RCC 7860 (cell line): ENCODE measurements at places on chromosomes 1 and 21.

- DNase-seq: no peak
Observed at GRCh38 chr1:151371370-151372057, 991 bp downstream of the SELENBP1 start.

- DNase-seq: no peak
Observed at GRCh38 chr1:221241592-221241991, 362.3 kb downstream of the HLX start.

DNA sequence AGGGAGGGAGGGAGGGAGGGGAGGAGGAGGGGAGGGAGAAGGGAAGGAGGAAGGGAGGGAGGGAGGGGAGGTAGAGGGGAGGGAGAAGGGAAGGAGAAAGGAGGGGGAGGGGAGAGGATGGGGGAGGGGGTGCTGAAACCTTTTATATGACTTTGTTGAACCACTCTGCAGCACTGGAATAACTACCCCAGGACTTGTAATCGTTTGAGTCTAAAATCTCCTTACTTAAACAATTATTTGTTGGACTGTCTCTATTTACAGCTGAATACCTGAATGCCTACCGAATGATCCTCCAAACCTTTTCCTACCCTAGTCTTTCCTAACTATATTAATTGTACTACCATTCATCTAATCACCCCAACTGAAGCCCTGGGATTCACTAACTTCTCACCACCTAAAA, 181.8 kb downstream of the TPR start:
- DNase-seq: no peak

- DNase-seq: no peak
Observed at GRCh38 chr1:155313261-155313660, 4.6 kb downstream of the FDPS start.

DNA sequence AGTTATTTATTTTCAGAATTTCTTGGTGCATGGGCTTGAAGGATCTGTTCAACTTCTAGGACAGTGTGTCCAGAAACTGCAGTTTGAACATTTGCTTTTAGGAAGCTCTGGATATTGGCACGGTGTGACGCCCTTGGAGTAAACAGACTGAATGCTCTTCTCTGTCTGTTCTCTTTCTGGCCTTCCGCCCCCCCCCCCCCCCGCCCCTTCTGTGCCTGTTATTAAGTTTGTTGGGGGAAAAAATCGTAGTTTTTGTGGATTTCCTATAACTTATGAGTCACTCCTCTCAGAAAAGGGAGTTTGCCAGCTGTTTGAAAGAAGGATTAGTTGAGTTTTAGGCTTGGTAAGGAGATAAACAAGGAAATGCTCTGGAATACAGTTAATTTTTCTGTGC, 1.2 kb downstream of the KCTD3 start:
- DNase-seq: no peak

DNA sequence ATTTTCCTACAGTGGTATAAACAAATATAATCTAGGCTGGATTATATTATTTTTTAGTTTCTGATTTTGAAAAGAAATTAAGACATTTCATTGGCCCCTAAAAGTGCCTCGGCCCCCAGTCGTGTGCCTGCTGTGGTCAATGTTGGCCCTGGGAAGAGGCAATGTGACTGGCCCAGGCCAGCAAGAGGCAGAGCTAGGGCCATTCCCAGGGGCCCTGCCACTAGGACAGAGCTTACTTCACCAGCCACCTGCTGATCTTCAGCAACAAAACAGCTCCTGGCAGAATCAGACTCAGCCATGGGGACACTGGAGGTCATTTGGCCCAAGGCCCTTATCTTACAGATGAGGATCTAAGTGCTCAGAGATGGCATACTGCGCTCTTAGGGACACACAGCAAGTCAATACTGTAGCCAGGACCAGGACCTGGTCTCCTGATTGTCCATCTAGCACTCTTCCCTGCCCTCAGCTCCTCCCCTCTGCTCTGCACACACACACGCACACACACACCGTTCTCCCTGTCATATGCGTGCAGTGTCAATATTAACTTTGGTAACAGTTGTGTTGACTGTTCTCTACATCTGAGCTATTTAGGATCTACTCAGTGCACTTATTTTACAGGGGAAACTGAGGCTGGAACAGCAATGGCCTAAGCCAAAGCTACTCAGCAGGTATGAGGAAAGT, 16.6 kb upstream of the KLHDC7A start:
- no peak for DNase-seq

- DNase-seq: no peak
Observed at GRCh38 chr1:87539147-87539546, 210.5 kb downstream of the LMO4 start.

DNA sequence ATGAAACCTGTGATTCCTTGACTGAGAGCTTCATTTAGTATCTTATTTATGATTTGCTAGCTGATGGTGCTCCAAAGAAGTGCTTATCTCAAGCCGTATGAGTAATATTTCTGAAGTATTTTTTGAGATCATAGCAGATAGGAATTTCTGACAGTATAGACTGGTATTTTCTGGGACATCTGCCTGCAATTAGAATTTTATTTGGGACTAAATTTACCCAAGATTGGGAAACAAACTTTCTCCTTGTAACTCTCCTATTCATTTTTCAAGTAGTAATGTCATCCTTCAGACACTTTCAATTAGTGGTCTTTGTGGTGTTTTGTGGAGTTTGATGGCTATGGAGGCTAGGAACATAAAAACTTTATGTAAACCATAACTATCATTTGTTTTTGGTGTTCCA, 597.2 kb upstream of the ZP4 start:
- DNase-seq: no peak

GRCh38 chr1:2460996-2461751, 14.9 kb upstream of the PLCH2 start:
- DNase-seq: no peak

DNA sequence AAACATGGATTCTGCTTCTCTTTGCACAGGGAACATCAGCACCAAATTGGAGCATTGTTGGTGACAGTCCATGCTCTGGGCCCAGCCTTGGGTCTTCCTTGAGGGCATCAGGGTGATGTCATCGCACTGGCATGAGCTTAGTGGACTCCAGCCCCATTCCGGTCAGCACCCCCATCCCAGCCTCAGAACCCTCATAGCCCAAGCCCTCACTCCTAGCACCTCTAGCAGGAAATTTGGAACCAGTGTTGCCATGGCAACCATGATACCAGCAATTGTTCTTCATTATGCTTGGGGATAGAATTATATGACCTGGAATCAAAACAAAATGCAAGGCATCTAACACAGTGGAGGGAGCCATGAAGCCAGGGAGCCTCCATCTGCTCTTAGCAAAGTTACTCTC, 83.1 kb downstream of the VWA5B1 start:
- DNase-seq: no peak

DNA sequence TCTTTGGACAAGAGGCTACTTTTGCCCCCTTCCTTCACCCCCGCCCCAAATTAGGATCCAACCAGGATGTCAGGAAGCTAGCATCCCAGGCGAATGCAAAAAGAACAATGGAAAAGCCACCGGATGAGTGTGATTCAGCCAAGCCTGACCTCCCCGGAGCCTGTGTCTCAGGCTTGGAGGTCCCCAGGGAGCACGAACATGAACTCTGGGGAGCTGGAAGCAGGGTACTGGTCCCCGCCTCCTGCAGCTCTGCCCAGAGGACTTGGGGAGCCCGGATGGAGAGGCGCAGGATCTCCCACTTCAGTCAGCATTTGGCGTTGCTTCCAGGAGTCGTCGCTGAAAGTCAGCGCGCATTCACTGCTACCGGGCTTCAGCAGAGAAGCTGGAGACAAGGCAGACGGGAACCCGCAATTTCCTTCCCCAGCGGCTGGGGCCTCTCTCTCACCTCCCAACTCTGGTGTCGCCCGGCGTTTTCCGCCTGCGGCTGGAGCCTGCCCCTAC, 1.8 kb upstream of the TBX15 start:
- no peak for DNase-seq

- DNase-seq: no peak
Observed at GRCh38 chr1:208048904-208049303, 138.0 kb upstream of the CD34 start.

DNA sequence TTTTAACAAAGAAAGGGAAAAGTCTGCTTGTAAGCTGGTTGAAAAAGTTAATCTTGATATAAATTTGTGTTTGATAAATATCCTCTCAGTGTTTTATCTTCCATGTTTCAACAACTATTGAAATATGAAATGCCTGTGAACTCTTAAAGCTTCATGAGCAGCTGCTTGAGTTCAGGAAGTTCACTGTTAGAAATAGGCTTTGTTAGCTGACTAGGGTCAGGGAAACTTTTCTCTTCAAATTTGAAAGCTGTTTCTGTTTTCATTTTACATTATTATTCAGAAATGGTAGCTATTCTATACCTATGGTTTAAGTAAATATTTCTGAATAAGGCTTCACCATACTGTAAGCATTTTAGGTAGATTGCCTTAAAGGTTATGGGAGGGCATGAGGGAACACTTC, 191.7 kb downstream of the HS2ST1 start:
- DNase-seq: no peak

DNA sequence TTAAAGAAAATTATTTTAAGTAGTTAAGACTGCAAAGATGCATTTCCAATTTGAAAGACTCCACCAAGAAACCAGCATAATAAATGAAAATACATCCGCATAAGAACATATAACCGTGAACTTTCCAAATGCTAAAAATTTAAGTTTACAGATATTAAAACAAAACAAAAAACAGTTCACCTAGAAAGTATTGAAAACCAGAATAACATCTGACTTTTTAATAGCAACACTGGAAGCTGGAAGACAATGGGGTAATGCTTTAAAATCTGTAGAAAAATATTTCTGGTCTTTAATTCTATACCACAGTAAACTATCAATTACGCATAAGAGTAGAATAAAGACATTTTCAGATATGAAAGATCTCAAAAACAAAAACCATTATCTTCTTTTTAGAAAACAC, 79.3 kb upstream of the COL24A1 start:
- no peak for DNase-seq

DNA sequence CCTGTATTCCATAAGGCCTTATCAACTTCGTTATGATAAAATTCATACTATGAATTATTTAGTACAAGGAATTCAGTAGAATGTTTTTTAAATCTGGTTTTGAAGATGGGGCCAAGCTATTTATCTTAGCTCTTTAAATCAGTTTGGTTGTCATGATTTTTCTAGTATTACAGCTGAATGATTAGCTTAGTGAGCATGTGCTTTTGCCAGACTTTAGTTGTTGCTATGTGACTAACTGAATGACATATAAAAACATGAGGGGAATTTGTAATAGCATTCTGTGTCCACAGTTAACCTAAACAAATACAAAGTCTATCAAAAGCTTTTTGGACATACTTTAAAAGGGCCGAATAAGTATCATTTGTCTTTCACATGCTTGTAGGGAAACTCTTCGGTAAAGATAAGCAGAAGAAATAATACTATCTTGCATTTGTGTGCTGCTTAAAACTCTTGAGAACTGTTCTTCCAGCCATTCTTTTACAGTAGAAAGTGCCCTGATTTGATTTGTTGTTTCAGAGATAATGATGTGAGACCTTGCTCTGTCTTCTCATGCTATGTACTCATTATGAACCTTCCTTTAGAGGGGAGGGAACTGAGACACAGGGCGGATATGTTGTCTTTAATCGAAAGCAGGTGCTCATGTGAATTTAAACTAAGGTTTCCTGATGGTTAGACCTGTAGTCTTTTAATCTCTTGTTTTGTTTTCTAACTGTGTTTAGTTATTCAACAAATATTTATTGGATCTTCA, 18.8 kb downstream of the NEK7 start:
- DNase-seq: peak; percentile 56

- no peak for DNase-seq
Observed at GRCh38 chr1:50266509-50266908, 156.7 kb downstream of the DMRTA2 start.

- DNase-seq: no peak
Observed at GRCh38 chr1:84073266-84073665, 70.8 kb upstream of the PRKACB start.

DNA sequence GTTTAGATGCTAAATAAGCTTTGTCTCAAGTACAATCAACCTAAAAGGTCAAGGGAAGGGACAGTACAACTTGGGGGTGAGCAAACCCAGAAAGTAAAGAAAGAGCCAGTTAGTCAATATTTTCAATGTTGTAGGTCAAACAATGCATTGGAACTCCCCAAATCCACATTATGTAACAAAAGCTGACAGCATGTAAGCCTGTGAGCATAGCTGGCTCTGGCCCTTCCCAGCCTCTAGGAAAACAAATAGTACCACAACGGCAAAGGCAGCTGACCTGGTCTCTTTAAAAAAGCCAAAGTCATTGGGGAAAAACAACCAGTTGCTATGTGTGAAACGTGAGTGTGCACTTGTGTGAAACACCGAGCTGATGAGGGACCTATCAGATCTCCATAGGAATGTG, 3.4 kb downstream of the CBR1 start:
- no peak for DNase-seq

GRCh38 chr1:107135463-107135862, 5.4 kb upstream of the NTNG1 start:
- DNase-seq: peak; percentile 9

DNA sequence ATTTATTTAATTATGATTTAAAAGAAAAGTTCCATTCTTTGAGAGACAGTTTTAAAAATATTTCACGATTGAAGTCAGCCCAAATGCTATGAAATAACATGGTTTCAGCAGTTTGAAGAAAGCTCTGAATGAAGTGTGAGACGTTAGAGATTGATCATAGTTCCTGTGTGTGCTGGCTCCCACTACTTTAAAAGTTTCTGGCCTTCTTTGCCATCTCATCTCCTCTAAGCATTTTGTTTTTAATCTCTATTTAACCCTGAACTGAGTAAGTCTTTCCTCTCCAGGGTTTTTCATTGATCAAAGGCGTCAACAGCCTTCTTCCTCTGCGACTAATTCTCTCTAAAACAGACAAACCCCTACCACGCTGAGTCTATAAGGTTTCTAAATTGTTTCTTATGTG, 225.3 kb upstream of the B3GALT2 start:
- no peak for DNase-seq

GRCh38 chr1:203424861-203425662, 50.5 kb upstream of the PRELP start:
- DNase-seq: no peak

GRCh38 chr1:155174324-155175280, 953 bp downstream of the TRIM46 start:
- DNase-seq: no peak

GRCh38 chr1:221548942-221549341, 192.9 kb downstream of the DUSP10 start:
- DNase-seq: no peak

- DNase-seq: no peak
Observed at GRCh38 chr1:227883073-227883520, 64.6 kb downstream of the WNT9A start.
